ACHN (cell line): ENCODE measurements at places on chromosomes 6 and 20.

- DNase-seq: no peak
Observed at GRCh38 chr6:145555084-145555483, 180.2 kb downstream of the EPM2A start.

DNA sequence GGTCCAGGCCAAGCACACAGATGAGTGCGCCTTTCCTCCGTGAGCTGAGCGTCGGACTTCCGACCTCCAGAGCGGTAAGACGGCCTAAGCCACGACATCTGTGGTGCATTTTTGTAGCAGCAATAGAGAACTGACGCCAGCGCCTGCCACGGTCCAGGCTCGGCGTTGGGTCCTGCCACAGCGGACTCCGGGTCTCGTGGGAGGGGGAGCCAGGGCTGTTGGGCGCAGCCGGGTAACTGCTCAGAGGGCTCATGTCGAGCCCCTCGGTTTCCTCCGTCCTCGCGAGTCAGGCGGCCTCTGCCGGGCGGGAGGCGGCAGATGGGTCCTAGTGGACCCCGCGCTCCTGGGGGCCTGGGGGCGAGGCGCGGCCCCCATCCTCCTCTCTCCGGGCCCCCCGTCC is 216.1 kb downstream of the QKI start:
- no peak for DNase-seq

DNA sequence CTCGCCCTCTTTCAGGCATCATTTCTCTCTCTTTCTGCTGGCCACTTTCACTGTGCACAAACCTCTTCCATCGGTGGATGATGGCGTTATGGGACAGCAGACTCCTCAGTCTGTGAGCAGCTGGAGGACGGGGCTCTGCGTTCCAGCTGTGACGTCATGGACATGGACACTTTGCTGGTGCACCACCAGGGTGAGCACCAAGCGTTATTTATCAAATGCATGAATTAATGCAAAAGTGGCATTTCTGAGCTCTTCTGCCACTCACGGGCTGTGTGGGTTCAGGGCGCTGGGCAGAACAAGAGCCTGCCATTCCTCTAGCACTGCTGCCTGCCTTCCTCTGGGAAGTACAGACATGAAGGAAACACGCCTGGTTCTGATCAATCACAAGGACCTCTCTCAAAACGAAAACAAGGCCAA is 82.9 kb upstream of the MPC1 start:
- DNase-seq: no peak

GRCh38 chr6:30152016-30152673 is 8.9 kb downstream of the TRIM10 start:
- DNase-seq: no peak

- DNase-seq: no peak
Observed at GRCh38 chr6:7157752-7158616, 50.2 kb downstream of the RREB1 start.

DNA sequence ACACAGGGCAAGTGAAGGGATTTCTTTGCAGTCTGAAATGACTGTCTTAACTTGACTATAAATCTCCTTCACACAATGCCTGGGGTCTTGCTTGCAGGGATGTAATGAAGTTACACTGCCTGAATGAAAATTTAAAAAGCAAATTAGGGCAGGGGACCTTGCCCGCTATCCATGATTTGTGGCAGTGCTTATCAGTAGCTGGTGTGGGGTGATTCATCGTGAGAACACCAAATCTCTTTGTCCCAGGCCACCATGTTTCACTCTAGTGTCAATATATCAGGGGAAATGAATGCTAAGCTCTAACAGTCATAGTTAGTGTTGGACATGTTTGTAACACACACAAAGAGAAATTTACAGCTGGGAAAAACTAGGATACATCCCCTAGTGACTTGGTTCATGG is 713.7 kb upstream of the EPHA7 start:
- DNase-seq: no peak
